ENCODE measurements at places on chromosomes 5 and 9.

DNA sequence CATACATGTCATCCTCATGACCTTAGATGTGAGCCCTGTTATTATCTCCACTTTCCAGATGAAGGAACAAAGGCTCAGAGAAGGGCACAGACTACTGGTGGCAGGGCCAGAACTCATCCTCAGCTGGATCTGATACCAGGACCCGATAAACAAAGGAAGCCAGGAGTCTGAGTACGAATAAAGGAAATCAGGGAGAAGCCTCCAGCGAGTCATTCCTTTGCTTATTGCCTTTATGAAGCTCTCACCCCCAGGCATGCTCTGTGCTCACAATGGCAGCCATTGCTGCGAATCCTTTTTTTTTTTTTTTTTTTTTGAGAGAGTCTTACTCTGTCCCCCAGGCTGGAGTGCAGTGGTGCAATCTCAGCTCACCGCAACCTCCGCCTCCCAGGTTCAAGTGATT lies 130.1 kb downstream of the GAPVD1 start:
- no peak for DNase-seq

GRCh38 chr9:128634651-128635262 lies 21.9 kb downstream of the DYNC2I2 start:
- DNase-seq = no peak

- no peak for DNase-seq
These were observed 222.9 kb downstream of the DOCK8 start for GRCh38 chr9:437574-438001.

DNA sequence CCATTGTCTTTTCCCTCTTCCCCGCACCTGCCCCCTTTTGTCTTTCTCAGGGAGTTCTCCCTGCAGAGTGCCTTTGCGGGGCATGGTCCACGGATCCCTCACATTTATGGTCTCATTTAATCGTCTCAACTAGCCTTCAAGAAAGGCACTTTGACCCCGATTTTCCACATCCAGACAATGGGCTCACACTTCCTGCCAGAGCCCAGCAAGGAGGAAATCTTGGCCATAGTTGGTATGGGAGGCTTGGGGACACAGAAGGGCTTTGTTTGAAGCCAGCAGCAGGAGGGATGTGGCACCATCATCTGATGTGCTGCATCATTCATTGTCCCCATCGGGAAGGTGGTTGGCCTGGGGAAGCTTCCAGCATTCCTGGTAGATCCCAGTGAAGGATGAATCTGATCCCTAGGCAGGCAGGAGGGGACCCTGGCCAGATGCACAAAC lies 24.9 kb downstream of the GSN start:
- no peak for DNase-seq

GRCh38 chr5:13932561-13932960 lies 11.9 kb downstream of the DNAH5 start:
- DNase-seq = no peak

DNA sequence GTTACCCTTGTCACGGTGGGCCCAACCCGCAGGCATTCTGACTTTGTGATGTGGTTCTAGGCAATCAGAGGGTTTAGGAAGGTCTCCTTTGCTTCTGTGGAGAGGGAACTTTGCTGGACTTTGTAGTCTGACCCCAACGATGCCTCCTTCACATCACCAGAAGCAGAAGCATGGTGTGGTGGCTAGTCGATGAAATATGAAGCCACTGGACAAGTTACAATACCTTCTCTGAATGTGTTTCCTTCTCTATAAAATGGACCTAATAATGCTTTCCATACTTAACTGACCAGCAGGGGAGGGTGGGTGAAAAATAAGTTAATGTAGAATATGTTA lies 607 bp downstream of the SPEF2 start:
- DNase-seq = no peak

DNA sequence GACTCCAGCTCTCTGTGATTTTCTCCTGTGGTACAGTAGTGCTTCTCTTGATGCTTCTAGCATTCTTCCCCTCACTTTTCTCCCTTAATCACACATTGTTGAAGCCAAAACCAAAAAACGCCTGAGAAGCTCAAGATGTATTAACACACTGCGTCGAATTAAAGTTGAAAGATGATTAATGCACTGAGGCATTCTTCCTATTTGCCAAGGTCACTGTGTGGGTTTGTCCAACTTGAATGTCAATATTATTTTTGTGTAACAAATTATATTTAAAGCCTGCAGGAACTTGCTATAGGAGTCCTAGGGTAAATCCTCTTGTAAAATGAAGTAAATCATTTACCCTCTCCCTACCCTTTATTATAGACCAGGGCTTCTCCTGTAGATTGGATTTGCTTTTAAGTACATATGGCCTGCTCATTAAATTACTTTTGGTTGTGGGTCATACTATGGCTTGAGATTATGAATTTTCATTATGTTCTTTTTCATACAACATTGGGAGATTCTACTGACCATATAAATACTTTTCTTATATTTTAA lies 68.1 kb downstream of the GDA start:
- DNase-seq = no peak

DNA sequence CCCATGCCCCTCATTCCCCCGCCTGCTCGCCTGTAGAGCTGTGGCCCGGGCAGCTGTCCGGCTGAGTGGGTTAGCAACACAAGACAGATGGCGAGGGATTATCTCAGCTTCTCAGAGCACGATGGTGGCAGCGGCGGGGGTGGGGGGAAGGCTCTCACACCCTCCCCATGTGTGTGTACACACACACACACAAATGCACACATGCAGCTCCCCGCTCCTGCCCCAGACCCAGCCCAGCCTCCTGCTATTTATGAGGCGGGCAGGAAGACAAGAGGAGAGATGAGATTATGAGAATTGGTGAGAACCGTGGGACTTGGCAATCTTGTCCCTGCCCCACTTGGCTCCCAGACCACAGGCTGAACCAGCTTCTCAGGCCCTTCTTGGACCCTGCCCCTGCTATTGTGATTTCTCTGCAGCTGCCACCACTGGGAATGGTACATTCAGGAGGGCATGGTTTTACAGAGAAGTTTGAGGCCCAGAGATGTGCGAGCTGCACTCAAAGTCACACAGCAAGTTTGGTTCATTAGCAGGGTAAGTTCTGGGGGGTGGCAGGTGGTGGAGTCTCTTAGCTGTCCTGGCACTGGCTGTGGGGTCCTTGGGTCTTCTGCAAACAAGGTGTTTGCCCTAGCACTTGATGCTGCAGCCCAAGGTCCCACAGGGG lies 51.0 kb upstream of the PSD2 start:
- no peak for DNase-seq

DNA sequence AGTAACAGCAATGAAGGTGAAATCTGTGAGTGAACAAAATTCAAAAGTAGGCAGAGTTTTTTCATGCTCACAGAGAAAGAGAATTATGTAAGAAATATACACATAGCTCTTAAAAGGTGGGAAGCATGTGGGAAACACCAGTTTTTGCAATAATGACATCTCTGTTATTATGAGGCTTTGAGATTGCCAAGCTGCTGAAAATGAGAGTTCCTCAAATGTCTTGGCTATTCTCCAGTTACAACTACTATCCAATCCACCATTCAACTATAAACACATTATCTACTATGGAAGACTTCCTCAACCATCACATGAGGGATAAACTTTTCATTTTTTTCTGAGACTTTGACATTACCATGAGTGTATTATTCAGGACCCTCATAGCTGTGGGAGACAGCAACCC lies 420.8 kb upstream of the ACTBL2 start:
- no peak for DNase-seq

- DNase-seq = no peak
These were observed 59.0 kb upstream of the NUDT12 start for GRCh38 chr5:103621548-103621930.

- no peak for DNase-seq
These were observed 683 bp downstream of the OSMR start for GRCh38 chr5:38846379-38847011.

DNA sequence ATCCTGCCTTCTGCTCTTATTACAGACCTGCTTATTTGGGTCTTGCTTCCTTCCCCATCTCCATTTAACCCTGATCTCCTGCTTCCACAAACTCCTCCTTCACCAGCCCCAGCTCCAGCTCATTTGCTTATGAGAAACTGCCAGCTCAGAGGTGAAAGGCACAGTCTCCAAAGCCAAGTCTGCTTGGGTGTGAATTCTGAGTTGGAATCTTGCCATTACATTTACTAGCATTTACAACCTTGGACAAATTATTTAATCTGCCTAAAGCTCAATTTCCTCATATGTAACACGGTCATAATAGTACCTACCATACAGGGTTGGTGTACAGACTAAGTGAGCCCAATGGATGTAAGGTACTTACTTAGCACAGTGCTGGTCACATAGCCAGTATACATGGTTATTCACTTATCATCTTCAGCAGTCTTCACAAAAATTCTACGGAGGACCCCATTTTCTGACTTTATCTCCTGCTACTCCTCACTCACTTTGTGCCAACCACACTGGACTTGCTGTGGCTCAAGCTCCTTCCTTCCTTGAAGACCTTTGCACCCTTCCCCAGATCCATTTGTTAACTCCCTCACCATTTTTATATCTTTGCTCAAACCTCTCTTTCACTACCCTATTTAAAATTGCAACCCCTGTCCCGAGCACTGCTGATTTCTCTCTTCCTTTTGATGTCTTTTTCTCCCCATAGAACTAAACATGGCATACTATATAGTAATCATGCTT lies 86.2 kb downstream of the DOCK2 start:
- DNase-seq = no peak

- no peak for DNase-seq
These were observed 25.1 kb upstream of the TRPM3 start for GRCh38 chr9:71146511-71146910.

DNA sequence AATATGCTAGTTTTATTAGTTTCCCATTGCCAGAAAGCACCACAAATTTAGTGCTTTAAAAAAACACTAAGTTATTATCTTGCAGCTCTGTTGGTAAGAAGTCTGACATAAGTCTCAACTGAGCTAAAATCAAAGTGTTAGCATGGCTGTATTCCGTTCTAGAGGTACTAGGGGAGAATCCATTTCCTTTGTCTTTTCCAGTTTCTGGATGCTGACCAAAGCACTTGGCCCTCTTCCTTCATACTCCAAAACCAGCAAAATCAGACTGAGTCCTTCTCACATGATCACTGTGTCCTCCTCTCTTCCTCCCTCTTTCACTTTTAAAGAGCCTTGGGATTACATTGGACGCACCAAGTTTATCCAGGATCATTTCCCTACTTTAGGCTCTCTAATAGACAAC lies 9.5 kb downstream of the CDH18 start:
- no peak for DNase-seq

DNA sequence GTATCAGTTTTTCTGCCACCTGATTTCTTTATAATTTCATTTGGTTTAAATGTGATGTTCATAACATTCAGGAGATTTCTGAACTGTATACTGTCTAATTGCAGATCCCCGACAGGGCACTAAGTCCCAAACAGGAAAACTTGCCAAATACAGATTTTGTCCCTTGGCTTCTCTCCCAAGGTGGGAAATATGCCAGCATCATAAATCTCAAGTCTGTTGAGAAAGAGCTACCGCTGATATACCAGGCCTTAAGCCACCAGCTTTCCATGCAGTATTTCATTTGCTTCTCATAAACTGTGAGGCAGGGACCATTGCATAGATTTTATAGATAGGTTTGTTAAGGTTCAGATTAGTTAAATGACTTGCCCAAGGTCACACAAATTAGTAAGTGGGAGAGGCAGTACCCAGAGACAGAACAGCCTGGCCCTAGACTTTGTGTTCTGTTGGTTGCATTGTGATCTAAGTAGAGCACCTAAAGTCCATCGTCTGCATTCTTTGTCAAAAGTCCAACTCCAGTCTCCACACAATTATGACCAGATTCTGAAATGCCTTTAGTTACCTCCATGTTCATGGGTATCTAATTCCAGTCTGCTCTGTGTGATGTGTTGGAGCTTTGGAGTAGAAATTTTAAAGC lies 16.2 kb downstream of the GPR21 start:
- no peak for DNase-seq

GRCh38 chr5:158381614-158382160 lies 522.7 kb upstream of the CLINT1 start:
- DNase-seq = no peak

DNA sequence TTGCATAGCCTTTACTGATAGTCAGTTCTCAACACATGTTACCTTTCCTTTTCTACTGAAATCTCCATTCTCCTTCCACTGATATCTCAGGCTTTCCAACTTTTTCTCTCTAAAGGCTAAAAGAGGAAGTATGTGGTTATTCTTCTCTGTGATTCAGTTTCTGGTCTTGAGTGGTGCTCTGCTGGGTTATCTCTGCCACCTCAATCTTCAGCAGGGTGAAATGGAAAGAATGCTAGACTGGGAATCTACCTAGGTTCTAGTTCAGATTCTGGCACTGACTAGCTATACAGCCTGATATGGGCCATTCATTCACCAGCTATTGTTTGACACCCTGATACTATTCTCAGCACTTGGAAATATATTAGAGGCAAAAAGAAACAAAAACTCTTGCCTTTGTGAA lies 124.9 kb upstream of the GRIA1 start:
- DNase-seq = no peak

DNA sequence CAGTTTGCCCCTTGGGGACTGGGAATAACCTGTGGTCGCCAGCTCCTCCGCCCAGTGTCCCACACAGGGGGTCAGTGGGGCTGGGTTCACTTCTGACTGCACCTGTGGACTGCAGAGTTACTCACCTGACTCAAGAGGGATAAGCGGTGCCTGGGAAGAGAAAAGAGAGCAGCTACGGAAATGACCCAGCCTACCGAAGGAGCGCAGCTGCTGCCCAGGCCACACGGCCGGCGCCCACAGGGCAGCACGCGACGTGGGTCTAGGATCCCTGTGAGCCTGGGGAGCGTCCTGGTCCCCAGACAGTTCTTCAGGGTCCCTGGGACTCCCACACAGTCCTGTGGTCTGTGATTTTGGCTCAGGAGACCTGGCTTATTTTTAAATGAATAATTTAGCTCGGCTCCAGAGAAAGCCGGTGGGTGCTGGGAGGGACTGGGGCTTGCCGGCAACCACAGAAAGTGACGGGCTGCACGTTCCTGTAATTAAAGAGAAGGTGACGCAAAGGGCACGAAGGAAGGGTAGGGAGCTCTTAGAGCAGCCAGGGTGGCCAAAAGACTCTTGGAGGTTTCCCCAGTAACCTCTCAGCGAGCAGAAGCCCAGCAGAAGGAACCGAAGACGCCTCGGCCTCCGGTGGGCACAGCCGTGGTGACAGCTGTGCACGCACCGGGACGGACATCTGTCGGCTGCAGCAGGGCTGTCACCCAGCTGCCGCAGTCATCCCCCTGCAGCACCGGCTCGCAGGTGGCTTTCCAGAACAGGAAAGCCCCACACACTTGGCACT lies 97.5 kb upstream of the FCN2 start:
- no peak for DNase-seq

- DNase-seq = no peak
These were observed 236.7 kb downstream of the CDH18 start for GRCh38 chr5:19751326-19751725.

DNA sequence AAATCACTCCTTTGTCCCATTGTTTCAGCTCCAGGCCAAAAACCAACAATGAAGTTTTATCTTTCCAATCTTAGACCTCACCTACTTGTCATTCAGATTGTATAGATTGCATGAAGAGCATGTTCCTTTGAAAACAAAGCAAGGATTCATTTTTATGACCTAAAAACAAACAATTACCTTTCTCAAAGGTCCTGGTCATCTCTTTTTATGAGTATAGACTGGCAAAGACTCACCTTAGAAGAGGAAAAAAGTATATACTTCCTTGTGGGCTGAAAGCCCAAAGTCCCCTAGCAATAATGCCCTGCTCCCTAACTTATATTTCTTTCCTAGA lies 28.4 kb upstream of the TLE1 start:
- no peak for DNase-seq

- no peak for DNase-seq
These were observed 118.7 kb upstream of the GAS1 start for GRCh38 chr9:87065981-87066380.

GRCh38 chr9:17509701-17510100 lies 69.2 kb upstream of the SH3GL2 start:
- no peak for DNase-seq

GRCh38 chr9:9229269-9229668 lies 1383.5 kb downstream of the PTPRD start:
- DNase-seq = no peak

Data from effector memory CD8-positive, alpha-beta T cell (primary cell).